ENCODE measurements at places on chromosomes 3 and 15.

DNA sequence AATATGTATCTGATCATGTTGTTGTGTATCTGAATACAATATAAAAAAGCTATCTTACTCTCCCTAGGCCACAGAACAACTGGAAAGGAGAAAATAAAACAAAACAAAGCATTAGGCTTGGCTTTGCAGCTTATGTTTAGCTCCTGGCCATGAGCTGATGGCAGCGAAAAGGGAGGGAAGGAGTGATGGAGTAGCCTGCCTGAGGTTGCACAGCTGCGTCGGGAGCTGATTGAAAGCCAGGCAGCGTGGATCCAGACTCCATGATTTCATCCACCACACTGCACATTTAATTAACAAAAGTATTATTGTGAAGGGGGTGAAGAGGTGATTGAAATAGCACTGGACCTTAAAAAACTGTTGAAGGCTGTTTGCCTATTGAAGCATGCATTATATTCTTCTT is 212.2 kb downstream of the GABRG3 start:
- no peak for DNase-seq

GRCh38 chr15:49041426-49041825 is 4.8 kb downstream of the SECISBP2L start:
- no peak for DNase-seq

DNA sequence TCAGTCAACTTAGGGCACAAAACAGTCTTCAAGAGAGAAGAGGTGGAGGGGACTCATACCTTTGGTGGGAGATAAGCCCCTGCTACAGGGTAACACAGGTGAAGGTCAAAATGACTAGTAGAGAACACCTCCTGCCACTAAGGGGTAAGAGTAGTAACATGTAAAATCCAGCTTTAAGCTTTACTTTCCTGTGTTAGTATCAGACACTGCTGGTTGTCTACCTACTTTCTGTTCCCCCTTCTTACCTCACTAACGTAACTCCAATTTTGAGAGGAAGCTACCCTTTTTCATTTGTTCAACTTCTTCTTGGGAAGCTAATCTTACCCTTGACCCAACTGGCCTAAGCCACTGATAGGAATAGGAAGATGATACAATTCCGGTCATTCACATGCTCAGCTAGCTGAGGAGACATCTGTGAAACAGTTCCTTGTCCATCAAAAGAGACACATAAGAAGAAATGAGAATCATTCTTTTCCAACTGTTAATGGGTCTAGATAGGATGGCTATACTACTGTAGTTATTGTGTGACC is 826.8 kb upstream of the CFAP20DC start:
- DNase-seq: no peak

DNA sequence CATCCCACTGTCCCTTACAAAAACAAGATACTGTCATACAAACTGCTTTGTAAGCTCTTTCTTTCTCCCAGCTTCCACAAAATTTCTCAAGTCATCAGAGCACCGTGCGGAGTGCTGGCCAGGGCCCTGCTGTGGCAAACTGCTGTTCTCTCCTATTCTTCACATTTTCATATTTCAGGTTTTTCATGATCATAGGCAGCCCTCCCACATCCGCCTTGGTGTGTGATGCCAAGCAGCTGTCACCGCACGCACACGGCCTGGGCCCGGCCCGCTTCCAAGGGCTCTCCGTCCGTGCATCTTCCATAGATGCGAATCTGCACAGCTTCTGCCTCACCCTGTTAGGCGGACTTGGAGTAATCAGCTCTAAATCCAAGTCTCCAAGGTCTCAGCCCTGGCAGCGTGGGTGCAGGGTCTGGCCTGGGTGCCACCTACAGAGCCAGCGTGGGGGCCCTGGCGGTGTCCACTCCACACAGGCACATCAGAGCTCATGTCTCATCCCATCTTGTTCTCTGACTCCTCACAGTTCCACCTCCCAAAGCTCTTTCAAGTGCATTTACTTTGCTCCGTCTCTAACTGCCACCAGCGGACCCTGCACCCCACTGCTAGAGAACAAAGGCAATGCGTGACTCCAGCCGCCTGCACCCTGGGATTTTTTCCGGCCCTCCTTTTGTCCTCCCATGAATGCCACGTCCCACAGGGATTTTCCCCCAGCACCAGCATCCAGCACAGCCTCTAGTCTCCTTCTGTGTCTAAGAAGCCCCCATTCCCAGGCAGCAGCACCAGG is 27.2 kb downstream of the CYFIP1 start:
- no peak for DNase-seq

GRCh38 chr3:71726146-71726545 is 944 bp upstream of the EIF4E3 start:
- no peak for DNase-seq

DNA sequence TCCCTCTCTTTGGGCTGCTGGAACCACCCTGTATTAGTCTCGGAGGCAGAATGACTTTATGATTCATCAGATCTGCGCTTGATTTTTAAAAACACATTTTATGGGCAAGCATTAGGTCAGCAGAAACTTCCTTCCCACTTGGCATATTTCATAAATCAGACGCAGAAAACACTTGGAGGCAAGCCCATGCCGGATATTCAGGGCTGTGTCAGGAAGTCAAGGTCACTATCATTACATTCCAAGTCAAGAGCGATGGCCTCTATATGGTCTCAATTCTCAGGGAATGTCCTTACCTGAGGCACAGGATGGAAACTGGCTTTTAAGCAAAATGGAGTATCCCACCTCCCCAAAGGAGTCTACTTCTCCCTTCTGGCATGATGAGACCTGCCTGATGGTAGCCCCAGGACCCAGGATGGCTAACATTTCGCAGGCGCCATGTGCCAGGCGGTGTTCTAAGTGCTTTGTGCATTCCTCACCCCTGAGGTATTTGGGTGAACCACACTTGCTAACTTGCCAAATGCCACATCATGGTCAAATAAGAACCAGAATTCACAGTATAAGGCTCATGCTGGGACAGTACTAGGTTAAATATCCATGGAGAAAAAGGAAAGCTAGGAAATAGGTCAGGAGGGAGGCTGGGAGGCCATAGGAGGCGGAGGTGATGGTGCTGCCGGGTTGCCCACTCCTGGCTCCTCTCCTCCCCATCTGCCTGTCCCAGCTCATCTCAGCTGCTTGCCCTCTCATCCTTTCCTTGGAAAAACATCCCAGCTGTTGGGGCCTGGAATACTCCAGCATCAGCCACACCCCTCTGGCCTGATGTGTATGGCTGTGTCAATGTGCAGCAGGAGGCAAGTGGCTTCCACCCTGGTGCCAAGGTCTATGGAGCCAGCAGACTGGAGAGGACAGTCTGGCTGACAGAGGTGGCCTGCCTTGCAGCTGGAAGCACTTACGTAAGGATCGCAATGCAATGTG is 18.8 kb downstream of the BCL2L10 start:
- DNase-seq: no peak

- no peak for DNase-seq
Measured at GRCh38 chr15:68778876-68779275, 41.8 kb downstream of the ANP32A start.

- DNase-seq: no peak
Measured at GRCh38 chr3:16599694-16600093, 5.5 kb downstream of the DAZL start.

DNA sequence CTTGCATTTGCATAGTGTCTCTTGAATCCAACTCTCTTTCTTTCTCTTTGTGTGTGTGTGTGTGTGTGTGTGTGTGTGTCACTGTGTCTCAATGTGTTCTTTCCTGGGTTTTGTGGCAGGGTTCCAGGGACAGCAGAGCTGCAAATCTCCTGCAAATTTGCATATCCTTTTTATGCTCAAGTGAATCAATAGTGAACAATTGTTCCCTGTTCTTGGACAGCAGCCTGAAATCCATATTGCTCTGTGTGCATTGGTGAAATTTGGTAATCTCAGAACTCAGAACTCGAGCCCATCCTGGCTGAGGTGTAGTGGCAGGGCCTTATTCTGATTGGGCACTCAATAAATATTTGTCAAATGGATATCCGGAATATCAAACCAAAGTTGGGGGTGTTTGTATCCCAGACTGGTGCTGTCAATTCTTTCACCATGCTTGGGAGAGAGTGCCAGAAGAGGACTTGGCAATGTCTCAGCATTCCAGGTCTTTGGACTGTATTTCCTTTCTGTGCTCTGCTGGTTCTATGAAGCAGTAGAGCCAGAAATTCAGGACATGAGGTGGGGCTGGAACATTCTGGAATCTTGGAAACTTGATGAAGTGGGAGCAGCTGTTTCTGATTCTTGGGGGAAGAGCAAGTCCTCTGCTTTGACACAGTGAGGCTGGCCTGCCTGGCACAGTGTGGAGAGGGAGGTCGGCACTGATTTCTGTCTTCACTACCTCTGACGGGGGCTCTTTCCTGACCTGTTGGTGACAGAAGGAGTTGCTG is 380.6 kb upstream of the C2CD4B start:
- DNase-seq: no peak

GRCh38 chr3:152100491-152101132 is 168.1 kb upstream of the MBNL1 start:
- no peak for DNase-seq

DNA sequence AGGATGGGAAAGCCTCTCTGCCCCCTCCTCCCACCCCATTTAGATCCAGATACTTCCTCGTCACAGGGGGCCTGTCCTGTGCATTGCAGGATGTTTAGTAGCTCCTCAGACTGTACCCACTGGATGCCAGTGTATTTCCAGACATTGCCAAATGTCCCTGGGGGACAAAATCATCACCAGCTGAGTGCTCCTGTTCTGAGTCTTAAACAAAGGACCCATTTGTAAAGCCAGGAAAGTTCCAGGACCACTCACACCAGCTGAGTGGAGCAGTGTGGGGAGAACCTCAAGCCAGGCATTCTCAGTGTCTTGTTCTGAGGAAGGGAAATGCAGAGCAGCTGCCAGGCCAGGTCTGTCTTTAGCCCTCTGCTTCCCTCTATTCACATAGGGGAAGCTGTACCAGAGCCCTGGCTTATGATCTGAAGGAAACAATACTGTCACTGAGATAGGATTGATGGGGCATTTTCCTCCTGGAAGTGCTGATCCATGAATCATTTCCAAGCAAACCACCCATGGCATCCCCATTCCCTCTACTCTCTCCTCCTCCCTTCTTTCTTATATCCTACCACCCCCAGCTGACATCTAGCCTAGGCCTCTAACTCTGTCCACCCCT is 67.4 kb upstream of the MEX3B start:
- DNase-seq: no peak

- no peak for DNase-seq
Measured at GRCh38 chr3:67578416-67578815, 76.0 kb downstream of the SUCLG2 start.

DNA sequence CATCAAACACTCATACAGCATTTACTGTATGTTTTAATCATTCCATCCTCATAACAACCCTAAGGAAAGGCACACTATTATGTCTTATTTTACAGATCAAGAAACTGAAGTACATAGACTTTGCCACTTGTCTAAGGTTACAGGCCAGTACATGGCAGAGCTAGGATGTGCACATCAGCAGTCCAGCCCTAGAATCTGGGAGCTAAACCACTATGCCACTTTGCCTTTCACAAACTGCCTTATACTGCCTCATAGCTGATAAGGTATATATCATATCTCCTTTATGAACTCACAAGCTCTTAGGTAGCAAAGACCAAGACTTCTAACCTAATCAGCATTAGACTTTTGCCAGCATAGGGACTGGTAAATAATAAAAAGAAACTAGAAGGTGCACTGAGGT is 49.1 kb downstream of the MYO9A start:
- no peak for DNase-seq

- DNase-seq: no peak
Measured at GRCh38 chr15:86079508-86080266, at the start of gene AGBL1. AGBL1 (plus strand) TSS chr15:86079871.

- no peak for DNase-seq
Measured at GRCh38 chr3:67550541-67550940, 103.9 kb downstream of the SUCLG2 start.

DNA sequence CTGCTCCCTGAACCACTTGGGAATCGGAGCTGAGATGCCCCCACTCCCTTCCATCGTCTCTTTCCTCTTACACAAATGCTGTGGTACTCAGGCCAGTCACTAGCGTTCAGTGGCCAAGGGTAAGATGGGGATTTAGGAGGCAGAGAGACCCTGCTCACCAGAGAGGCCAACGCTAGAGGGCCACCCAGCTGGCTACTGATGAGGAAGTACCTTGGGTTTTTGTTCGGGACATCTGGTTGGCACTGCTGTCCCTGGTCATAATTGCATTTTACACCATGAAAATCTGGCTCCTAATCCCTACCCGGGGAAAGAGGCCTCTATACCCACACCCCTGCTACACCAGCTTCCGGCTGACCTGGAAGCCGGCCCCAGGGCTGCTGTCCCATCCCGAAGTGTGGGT is 7.7 kb downstream of the MAP6D1 start:
- DNase-seq: no peak

DNA sequence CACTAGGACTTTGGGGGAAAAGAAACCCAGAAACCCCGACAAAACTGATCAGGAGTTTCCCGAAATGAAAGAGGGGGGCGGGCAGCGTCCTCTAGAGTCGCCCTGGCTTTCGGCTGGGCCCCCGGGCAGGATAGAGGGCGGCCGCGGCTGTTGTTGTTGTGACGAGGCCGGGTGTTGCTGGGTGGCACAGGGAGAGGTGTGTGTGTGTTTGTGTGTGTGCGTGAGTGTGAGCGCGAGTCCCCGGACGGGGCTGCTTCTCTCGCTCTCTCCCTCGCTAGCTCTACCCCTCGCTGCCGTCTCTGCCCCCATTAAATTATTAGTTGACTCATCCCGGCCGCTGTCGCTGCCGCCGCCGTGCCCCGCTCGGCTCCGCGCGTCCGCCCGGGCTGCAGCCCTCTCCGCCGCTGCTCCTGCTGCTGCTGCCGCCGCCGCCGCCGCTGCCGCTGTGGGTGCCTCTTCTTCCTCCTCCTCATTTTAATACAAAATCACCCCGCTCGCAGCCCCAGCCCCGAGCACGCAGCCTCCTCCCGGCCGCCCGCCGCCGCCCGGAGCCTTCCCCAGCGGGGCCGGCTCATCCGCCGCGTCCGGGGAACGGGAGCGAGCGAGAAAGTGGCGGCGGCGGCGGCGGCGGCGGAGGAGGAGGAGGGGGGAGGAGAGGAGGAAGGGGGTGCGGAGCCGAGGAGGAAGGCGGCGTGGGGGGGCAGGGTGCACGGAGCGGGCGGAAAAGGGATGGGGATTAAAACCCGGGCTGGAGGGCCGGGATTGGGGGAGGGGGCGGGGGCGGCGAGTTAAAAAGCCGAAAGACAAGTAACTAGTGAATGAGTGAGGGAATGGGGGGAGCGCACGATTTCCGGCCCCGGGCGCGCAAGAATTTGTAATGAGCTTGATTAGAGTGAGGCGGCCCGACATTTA is at the start of gene SATB1:
SATB1 (minus strand) TSS at position 611 of the 912 bp plus-strand sequence. CDS start 4,372 bp downstream, outside the sequence.
- peak; percentile 68 for DNase-seq

DNA sequence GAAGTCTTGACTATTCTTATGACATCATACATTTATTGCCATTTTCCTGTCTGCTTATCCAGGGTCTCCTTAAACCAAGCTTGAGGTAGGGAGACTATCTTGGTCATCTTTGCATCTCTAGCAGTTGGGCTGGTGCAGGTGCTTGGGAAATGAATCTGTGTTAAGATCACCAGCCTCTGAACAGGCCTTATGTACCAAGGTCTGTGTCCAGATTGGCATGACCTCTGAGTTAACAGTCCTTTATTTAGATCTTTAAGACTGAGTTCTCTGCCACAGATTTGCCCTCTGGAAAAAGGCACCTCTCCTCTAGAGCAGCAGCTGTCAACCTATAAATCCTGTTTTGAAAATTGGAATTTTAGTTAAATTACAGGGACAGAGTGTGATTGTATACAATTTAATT is 35.4 kb downstream of the RAB7A start:
- DNase-seq: no peak

All from activated B cell treated with CpG ODN at 0.5 μM for 24 hours (primary cell).